ENCODE measurements at places on chromosomes 5 and 9.

- no peak for DNase-seq
These were observed 29.6 kb downstream of the CAPSL start for GRCh38 chr5:35908814-35909213.

- DNase-seq = peak; percentile 32
These were observed 128.1 kb downstream of the ACTL7B start for GRCh38 chr9:108727580-108728111.

DNA sequence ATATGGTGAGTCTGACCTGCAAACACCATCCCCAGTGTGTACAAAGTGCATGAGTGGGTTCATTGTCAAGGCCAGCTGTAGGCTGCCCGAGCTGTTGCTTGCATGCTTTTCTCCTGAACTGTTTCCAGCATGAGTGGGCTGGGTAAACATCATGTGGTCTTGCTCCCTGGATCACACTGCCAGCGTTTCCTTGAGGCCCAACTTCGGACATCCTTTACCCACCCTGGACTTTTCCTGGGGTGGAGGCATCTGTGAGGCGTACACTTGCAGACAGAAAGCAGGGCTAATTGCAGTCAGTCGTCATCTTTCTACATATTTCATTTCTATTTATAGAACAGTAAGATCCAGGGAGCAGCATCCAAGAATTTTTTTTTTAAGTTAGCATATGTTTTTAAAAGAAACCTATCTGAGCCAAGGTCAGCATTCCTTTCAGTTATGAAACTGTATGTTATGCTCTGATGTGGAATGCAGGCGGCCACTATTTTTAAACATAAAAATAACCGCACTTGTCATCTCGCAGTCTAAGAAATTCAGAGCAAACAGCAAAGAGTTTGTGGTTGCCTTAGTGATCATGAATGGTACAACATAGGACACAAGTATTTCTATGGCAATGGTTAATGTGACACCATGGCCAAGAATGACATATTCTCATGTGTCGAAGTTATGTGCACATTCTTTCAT is 106.5 kb upstream of the DMRT1 start:
- DNase-seq = peak; percentile 49

GRCh38 chr9:134253606-134254205 is 72.5 kb upstream of the RXRA start:
- no peak for DNase-seq

DNA sequence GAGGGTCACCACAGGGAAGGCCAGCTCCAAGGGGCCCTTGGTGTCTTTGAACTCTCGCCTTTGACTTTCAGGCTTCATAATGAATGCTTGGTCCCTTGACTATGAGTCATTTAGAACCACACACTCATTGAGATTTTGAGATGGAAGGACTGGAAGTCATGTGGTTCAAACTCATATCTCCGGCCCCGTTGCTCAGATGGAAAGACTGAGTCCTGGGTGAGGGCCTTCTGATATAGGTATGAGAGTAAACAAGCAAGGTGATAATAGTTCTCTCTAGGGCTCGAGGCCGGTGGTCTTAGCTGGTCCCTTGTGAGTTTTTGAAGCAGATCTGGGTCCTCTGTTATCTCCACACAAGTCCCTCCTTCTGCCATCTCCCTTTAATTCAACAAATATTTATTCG is 210.6 kb downstream of the PAX5 start:
- no peak for DNase-seq

- DNase-seq = no peak
These were observed 131.1 kb downstream of the CHSY3 start for GRCh38 chr5:130035388-130035787.

DNA sequence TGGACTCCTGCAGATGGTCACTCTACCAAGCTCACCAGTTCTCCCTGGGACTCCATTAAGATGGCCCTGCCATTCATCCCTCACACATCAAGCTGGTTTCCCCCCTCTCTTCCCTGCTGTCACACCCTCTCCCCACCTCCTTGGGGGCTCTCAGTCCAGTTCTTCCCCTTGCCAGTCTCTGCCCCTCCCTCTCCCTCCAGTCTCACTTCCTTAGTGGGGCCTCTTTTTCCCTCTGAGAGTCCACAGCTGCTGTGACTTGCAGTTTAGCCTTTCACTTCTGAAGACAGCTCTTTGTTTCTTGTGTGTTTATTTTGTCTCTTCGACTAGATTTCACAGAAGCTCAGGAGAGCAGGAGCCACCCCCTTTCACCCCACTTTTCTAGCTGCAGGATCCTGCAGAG is 10.5 kb downstream of the DOCK2 start:
- no peak for DNase-seq

DNA sequence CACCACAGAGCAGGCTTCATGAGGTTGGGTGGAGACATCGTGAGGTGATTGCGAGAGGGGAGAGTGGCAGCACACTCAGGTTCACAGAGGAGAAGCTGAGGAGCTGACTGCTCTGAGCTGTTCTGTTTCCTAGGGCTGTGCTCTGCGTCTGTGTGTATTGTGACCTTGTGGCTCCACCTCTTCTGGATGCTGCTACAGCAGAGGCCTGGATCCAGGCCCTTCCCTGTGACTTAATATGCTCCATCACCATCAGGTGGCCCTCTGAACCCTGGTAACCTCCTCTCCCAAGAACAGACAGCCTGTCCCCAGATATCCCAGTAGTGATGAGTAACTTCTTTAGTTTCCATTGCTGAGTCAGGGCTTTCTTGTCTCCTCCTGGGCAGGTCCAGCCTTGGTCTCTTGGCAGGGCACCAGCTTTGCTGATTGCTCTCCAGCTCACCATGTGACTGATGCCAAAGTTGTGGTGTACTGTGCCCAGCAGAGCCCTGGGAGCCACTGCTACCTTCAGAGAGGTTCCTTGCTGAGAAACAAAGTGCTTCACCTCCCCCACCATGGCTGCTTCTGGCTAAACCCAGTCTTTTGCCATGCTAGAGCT is 212.8 kb upstream of the CHD1 start:
- DNase-seq = no peak

GRCh38 chr5:96714450-96714849 is 52.3 kb downstream of the CAST start:
- DNase-seq = no peak

DNA sequence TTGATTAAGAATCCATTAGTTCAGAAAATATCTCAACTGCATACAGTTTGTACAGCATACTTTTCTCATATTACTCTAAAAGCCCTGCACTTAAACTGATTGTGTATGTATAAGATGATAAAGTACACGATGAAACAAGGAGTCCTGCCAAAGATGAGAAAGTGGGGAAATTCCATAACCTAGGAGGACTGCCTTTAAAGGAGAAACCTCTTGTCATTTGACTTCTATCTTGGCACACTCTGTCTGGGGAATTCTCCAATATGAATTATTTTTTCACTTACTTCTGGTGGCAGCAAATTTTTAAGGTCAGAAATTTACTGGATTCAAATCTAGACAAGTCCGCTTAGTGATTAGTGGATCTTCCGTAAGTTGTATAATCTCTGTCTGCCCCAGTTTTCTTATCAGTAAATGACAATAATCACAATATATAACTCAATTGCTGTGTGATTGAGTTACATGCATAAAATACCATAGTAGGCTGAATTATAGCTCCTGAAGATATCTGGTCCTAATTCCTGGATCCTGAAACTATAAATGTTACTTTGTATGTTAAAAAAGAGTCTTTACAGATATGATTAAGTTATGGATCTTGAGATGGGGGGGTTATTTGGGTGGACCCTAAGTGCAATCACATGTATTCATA is 17.0 kb upstream of the ISOC1 start:
- DNase-seq = no peak

- DNase-seq = no peak
These were observed 209.4 kb downstream of the NFIB start for GRCh38 chr9:14104496-14104895.

DNA sequence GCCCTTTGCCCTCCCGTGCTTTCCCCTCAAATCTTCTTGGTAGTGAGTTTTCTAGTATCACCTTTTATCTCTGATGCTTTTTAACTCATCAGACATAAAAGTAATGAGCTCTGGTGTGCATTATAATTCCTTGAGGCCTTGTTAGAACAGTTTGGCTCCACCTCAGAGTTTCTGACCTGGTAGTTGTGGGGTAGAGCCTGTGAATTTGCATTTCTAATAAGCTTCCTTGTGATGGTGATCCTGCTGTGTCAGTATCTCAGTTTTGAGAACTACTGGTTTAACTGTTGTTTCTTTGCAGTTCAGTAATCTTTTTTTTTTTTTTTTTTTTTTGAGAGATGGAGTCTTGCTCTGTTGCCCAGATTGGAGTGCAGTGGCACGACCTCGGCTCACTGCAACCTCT is 31.1 kb downstream of the UBE2D2 start:
- DNase-seq = no peak

DNA sequence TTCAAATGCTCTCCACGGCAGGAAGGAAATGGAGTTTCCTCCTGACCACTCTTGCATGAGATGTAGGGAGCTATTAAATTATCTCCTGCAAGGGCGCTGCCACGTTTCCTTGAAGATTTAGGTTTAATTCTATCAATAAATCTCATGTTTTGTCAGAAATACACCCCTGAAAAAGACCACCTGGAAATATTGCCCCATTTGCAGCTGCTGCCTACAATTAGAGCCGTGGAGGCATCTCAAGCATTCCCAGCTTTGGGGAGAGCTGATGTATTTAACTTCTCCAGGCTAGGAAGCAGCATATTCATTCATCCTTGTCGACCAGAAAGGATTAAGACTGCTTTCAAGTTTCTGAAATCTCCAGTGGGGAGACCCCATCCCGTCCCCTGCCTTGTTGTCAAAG is 40.5 kb downstream of the CCNJL start:
- DNase-seq = no peak

DNA sequence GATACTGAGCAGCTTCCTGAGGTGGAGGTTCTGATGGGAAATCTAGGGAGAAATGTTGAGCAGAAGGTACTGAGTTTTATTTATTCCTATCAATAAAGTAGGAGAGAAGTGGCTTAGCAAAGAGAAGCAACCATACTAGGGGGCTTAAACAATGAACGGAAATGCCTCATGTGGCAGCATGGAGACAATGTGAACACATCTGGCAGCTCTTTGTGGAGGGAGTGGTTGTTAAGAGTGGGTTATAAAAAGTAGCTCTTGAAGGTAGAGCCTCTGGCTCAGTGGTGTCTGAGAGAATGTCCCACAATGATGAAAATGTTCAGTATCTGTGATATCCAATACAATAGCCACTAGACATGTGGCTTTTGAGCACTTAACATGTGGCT is 52.7 kb upstream of the EQTN start:
- DNase-seq = no peak

DNA sequence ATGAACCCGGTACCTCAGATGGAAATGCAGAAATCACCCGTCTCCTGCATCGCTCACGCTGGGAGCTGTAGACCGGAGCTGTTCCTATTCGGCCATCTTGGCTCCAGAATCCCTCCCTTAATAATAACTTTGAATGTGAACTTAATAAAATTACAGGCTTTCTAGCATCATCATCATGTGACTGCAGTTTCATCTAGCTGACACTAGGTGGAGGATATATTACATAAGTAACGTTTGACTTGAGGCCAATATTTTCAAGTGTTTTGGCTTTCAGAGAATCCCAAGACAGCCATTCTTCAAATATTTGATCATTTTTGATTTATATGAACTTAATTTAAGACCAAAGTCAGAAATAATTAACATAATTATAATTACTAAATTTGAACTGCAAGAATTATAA is 474.9 kb upstream of the CDH10 start:
- no peak for DNase-seq

DNA sequence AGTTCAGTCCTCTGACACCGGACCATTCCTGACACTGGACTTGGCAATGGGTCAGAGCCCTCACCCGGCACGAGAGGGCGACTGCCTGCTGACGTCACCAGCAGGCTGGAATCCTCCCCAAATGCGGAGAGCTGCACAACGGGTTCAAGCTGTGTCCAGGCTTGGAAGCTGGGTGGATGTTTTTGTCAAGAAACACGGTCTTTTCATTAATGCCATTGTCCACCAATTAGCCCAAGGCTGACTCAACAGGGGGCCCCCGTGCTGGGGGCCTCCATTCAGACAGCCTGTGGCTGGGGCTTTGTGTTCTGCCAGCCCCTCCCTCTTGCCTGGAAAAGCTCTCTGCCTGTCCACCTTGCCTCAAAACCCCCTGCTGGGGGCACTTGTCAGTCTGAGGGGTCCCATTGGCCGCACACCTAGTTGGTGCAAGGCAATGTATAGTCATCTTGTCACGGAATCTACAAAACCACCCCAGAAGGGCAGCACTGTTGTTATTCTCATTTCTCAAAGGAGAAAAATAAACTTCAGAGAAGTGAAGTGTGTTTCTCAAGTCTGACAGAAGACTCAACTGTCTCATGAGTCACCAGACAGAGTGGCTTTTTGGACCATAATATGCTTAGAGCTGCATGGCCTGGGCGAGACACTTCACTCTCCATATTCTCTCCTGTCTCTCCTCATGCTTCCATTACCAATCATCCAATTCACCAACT is 24.6 kb downstream of the NDUFA8 start:
- DNase-seq = no peak

GRCh38 chr5:123033157-123033671 is 3.3 kb downstream of the PPIC start:
- no peak for DNase-seq

DNA sequence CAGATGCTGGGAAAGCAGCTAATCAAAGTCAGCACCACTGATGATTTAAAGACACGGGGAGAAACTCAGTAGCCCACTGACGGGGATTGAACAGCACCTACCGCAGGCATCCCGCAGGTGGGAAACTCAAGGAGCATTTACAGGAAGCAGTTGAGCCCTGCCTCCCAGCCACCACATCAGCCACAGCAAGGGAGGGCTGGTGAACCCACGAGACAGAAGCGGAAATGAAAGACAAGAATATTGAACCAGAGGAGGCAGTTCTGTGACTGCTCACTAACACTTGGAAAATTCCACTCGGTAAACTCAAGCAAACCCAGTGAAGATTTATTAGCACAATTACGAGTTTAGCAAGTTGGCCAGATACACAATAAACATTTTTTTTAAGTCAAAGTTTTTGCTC is 10.6 kb upstream of the FAM163B start:
- peak; percentile 25 for DNase-seq

- no peak for DNase-seq
These were observed 24.1 kb upstream of the PTGS1 start for GRCh38 chr9:122346478-122347347.

DNA sequence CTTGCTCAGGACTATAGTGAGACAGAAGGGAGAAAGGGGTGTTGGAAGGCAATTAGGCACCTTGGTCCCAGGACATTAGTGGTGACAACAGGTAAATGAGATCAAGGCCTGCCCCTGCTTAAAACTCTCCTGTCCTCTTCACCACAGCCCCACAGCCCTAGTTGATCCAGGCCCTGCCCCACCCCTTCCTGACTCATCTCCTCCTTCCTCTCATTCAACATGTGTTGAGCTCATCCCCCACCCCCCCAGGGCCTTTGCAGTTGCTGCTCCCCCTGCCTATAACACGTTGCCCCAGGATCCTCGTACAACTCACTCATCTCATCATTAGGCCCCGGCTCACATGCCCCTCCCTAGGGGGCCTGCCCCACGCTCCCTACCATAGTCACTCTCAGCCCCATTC is 66.8 kb downstream of the TSPAN17 start:
- DNase-seq = no peak

- no peak for DNase-seq
These were observed 7.0 kb upstream of the SCGB3A1 start for GRCh38 chr5:180598316-180598701.

DNA sequence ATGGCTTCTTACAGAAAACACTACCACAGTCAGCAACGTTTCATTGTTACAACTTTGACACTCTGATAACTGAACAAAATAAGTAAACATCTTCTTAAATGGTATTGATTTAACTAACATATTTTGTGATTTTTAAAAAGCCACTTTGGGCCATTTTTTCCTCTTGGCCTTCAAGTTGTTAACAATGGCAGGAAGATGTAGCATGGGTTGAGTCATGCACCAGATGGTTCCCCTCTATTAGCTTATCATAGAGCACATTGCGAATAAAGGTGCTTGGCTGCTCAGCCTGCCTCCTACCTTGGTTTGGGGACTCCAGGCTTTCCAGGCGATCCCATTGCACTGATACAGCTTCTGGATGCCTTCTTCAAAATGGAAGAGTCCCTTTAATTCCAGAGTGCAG is 24.1 kb upstream of the CER1 start:
- DNase-seq = no peak

Data from substantia nigra (tissue), 51 donors.